ENCODE measurements at places on chromosomes 3 and 15.

- no peak for DNase-seq
Measured at GRCh38 chr15:92621972-92622533, 33.5 kb downstream of the FAM174B start.

DNA sequence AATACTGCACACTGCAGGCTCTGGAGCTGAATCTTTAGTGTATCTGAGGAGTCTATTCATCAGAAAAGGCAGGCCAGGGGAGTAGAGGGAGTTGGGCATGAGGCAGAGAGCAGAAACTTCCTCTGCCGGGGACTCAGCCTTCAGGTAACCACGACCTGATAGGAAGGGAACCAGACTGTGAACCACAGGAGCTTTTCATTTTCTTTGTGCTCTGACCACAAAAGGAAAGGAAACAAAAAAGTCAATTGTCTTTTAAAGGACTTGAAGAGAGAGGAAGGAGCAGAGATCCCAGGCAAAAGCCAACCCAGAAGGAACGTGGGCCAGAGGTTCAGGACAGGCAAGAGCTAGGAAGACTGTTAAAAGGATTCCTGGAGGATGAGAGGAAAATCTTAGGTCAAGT lies 573.3 kb downstream of the EPHB1 start:
- DNase-seq, result no peak

- no peak for DNase-seq
Measured at GRCh38 chr3:101643861-101644613, 32.9 kb downstream of the ZBTB11 start.

DNA sequence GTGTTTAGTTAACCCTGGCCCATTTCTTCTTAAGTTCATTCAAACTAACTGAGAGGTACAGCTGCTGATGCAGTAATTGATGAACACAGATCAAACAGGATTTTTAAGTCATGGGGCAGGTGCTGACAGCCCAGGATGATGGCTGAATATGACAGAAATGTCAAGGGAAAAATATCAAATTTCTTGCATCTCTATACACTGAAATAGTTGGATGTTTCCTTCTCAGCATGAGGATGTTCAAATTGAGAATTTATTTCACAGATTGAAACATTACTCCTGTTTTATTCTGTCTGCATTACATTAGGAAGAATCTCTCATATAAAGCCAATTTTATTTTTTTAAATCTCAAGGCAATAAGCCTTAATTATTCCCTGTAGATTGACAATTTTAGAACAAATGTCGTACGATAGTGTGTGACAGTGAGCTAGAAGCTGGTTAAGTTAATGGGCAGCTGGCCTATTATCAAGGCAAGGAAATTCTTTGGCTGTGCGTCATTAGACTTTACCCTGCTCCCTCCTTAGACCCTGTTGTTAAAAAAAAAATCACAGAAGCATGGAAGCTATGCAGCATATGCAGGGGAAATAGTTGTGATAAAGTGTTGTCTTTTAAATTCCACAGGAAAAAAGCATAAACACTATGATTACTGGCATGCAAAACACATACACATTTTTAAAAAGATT lies 183.8 kb upstream of the KCNMB2 start:
- no peak for DNase-seq

GRCh38 chr15:97914711-97915110 lies 45.8 kb upstream of the ARRDC4 start:
- DNase-seq, result no peak

- DNase-seq, result no peak
Measured at GRCh38 chr3:107942244-107942643, 148.6 kb downstream of the CD47 start.

DNA sequence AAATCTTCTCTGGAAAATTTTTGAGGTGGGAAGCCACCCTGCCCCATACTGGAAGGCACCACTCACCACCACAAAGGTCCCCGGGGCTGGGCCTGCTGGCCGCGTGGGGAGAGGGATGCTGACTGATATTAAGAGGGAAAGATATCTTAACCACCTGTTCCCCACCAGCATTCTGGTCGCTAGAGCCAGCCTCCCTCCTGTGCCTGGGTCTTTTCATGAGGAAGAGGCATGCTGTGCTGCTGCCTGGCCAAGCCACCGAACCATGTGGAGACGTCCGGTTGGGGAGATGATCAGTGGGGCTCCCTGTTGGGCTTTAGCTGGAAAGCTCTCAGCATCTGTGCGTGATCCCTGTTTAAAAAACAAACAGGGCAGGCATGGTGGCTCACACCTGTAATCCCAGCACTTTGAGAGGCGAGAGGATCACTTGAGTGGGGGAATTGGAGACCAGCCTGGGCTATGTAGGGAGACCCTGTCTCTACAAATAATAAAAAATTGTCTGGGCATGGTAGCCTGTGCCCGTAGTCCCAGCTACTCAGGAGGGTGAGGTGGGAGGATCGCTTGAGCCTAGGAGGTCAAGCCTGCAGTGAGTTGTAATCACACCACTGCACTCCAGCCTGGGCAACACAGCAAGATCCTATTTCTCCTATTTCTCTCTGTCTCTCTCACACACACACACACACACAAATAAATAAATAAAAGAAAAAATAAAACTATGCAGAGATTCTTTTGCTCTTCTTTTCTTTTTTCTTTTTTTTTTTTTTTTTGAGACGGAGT lies 1.0 kb downstream of the KLHL18 start:
- DNase-seq, result no peak

DNA sequence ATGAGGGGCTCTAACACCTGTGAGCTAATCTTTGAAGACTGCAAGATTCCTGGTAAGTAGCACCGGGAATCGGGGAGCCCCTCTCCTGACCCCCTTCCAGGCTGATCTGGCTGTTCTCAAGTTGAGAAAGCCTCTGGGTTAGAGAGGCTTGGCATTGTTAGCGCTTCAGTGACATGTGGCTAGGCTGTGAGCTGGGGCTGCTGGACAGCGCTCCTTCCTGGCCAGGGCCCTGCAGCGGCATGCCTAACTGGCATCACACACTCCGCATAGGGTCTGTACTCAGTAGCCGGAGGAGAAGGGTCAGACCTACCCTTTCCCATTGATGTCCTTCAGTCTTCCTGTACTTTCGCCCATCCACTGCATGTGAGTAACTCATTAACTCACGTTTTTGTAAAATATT lies 7.4 kb downstream of the IVD start:
- DNase-seq, result no peak

DNA sequence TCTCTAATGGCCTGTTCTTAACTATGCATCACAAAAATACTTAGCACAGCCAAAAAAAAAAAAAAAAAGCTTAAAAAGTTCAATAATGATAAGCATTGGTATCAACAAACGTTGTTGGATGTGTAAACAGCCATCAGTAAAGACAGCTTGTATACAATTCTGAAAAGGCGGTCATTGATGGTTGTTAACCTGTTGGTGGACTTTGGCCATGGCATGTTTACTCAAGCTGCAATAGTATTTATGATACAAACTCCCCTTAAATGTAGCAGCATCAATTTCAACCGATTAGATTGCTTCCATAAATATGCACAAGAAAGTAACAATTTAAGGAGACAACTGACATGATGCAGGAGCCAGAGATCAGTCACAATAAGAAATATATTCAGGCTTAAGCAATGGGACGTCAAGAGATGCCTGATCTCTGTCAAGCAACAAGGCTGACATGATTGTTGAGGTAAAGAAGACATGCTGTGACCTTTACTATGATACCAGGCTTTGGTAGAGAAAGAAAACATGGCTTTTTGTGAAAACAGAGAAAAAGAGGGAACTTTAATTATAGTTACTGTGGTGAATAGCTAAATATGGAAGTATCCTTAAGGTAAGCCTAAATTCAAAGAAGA lies 14.2 kb upstream of the SLC7A14 start:
- DNase-seq, result no peak

Measured in NCI-H2081 treated with DMSO at 0.1 percent for 48 hours (cell line).